CD4-positive, alpha-beta T cell treated with Interleukin-4 for 1 hour (primary cell): ENCODE measurements at places on chromosomes 2 and 18.

DNA sequence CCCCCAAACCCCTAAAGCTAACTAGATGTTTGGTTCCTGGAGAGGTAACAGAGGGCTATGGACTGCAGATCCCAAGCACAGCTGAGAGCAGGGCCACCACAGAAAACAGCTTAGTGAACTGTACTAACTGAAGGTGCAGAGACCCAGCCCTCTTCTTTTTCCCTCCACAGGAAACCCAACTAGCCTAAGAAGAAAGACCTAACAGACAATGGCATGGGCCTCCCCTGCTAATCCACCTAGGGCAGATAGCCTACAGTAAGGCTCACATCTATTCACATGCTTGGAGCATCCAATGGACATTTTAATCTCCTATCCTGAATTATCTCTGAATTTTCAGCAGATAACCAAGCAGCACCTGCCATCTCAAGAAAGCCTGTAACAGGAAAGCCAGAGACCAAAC is 8.8 kb upstream of the FECH start:
- DNase-seq, result no peak

DNA sequence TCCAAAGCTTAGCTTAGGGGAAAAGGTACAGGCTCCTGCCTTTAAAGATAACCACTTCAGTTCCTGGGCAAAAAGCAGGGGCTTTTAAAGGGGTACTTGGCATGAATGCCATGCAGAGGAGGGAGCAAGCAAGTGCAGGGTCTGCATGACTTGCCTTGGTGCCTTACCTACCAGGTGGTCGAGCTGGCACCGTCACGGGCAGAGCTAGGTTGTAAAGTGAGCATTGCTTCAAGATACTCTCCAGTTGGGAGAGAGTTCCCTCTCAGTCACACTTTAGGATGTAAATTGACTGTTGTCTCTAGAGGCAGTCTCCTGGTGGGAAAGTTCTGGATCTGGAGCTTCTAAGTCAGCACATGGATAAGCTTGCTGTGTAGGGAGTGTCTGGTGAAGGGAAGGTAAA is 58.6 kb upstream of the MCFD2 start:
- no peak for DNase-seq

- DNase-seq, result no peak
These were observed 33.2 kb upstream of the CYTIP start for GRCh38 chr2:157476953-157477709.

- DNase-seq, result no peak
These were observed 593.9 kb upstream of the ZNF804A start for GRCh38 chr2:184004289-184004947.

DNA sequence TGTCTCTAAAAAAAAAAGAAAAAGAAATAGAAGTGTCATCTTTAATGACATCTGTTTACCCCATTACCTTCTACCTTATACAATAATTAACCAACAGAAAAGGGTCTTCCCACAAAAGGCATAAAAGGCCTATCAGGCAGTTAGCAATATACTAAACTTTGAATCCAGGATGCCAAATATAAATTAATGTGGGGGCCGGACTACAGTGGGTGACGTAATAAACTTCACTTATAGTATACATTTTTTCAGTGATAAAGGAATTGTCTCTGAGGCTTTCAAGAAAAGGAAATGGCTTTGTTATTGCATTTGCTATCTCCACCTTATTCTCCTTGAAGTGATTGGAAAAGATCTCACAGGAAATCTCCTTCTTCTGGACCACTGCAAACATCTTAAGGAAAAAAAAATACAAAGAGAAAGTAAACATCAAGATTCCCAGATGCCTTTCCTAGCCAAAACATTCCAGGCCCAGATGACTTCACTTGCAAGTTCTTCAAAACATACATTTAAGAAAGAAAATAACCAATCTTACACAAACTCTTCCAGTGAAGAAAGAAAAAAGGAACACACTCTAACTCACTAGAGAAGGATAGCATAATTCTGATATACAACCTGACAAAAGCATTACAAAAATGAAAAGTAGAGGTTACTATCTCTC is 126.2 kb upstream of the CAB39 start:
- no peak for DNase-seq

- no peak for DNase-seq
These were observed 268.2 kb downstream of the RPIA start for GRCh38 chr2:88959480-88960204.

DNA sequence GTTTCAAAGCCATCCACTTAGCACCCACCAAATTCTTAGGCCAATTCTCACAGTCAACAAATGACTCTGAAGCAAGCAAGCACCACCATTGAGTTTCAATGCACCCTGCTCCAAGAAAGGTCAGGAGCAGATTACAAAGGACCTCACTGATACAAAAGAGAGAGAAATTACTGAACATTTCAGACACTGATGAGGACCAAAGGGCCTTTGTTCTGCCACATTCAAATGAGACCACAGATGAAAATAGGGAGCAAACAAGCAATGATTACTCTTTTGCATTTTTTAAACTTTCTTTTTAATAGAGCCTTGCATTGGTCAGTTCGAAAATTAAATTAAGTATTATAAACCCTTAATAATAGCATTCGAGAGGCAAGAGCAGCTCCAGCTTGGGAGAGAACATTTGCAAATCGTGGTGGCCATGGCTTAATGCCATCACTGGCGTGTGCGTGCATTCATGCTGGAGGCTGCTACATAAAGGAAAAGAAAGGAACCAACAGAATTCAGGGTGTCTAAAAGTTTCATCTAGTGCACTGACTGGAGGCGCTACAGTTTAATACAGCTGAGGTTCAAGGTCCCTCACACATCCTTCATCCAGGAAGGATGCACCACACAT is 87.5 kb downstream of the KLF7 start:
- DNase-seq, result no peak
